ENCODE measurements at places on chromosomes 1 and 21.

- DNase-seq = no peak
Observed at GRCh38 chr1:56147034-56147433, 432.3 kb downstream of the PLPP3 start.

GRCh38 chr1:152970495-152970894 is at the start of gene SPRR4:
SPRR4 (plus strand) TSS chr1:152970648; CDS start chr1:152971891, 1,243 bp downstream.
- no peak for DNase-seq

DNA sequence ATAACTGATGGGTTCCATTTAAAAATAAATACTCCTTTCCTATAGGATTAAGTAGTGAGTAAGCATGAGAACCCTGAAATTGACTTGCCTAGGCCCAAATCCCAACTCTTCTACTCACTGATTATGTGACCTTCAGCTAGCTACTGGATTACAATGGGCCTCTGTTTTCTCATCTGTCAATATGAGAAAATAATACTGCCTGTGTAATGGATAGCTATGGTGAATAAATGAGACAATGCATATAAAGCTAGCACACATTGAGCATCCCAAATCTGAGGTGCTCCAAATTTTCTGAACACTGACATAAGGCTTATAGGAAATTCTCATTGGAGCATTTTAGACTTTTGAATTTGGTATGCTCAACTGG is 5.3 kb upstream of the LRRC8C start:
- DNase-seq = no peak

DNA sequence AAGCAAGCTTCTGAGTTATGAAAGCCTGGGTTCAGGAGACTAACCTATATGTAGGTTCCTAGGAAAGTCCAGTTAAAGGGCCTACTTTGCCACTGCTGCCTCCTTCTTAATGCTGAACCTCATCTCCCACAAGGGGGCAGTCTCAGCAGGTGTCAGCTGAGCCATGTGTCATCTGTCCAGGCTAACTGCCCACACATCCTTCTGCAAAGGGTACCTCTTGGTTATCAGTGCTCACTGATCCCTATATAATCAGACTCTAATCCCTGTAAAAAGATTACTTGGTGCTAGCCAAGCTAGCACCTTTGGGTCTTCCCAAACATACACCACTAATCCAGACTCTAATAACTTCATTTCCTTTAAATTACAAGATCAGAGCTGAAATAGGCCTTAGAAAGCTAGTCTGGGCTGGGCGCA is 9.0 kb downstream of the PRDX1 start:
- DNase-seq = no peak

- no peak for DNase-seq
Observed at GRCh38 chr1:109184687-109185086, 29.0 kb upstream of the SARS1 start.

GRCh38 chr1:243315893-243316292 is 60.1 kb downstream of the SDCCAG8 start:
- DNase-seq = no peak

- no peak for DNase-seq
Observed at GRCh38 chr1:240093120-240093961, 1.7 kb downstream of the FMN2 start.

- no peak for DNase-seq
Observed at GRCh38 chr1:17308593-17308992, 596 bp downstream of the PADI4 start.

GRCh38 chr1:93818570-93818959 is 60.4 kb downstream of the DNTTIP2 start:
- DNase-seq = no peak

DNA sequence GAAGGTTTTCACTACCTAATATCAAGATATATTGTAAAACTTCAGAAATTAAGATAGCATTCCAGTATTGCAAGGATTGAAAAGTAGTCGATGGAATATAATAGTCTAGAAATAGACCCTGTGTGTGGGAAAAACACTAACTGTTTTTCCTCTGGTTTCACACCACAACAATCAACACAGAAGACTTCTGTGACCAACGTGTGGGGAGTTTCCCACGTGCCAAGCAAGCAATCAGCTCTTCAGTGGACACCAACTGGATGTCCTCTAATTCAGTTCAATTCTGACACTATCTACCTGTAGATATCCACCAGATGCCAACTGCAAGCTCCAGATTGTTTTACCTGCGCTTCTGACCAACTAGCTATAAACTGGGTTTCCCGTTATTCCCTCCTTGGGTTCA is 12.1 kb downstream of the CD244 start:
- no peak for DNase-seq

GRCh38 chr1:169289016-169289415 is 78.6 kb downstream of the NME7 start:
- no peak for DNase-seq

DNA sequence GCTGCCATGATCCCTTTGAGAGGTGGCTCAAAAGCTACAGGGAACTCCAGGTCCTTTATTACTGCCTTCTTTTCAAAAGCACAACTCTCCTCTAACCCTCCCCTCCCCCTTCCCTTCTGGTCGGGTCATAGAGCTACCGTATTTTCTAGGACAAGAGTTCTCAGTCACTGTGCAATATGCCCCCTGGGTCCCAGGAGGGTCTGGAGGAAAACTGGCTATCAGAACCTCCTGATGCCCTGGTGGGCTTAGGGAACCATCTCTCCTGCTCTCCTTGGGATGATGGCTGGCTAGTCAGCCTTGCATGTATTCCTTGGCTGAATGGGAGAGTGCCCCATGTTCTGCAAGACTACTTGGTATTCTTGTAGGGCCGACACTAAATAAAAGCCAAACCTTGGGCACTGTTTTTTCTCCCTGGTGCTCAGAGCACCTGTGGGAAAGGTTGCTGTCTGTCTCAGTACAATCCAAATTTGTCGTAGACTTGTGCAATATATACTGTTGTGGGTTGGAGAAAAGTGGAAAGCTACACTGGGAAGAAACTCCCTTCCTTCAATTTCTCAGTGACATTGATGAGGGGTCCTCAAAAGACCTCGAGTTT is 3.1 kb downstream of the BTG2 start:
- no peak for DNase-seq

DNA sequence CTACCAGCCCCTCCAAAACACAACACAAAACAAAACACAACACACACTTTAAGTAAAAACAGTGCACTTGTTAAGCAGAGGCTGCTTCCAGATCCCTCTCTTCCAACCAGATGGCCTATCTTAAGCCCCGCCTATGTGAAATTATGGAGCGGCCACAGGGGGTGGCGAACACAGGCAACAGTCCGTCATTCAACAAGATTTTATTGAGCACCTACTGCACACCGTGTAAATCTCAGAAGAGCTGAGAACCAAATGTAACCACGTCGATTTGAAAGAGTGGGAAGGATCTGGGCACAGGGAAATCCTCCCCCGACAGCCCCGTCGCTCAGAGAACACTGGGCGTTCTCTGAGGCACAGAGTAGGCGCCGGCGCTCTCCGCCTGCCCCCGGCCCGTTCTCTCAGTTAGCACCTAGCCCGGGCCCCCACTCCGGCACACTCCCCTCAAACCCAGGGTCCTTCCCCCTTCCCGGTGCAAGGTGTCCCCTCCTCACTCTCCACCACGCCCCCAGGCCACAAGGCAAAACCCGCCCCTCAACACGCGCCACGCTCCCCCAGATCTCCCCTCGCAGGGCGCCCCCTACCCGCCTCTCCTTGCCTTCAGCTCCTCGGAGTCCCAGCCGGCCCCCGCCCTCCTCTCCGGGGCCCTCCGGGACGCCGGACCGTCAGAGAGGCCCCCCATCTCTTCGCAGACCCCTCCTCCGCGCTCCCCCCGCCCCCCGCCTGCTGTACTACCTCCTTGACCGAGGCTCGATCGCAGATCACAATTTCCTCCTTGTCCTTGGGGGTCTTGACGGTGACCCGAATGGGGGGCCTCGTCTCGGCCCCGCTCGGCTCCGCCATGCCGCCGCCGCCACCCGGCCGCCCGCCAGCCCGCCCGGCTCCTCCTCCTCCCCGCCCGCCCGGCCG is 483 bp downstream of the UBQLN4 start:
- DNase-seq = peak; percentile 53

DNA sequence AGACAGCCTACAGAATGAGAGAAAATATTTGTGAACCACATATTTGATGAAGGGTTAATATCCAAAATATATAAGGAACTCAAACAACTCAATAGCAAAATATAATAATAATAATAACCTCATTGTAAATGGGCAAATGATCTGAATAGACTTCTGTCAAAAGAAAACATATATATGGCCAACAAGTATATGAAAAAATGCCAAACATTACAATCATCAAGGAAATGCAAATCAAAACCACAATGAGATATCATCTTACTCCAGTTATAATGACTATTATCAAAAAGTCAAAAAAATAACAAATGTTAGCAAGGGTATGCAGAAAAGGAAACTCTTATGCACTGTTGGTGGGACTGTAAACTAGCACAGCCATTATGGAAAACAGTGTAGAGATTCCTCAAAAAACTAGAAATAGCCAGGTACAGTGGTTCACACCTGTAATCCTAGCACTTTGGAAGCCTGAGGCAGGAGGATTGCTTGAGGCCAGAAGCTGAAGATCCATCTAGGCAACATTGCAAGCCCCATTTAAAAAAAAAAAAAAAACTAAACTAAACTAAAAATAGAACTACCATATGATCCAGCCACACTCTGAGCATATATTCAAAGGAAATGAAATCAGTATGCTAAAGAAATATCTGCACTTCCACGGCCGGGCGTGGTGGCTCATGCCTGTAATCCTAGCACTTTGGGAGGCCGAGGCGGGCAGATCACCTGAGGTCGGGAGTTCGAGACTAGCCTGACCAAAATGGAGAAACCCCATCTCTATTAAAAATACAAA is 17.3 kb upstream of the TRIM67 start:
- no peak for DNase-seq

DNA sequence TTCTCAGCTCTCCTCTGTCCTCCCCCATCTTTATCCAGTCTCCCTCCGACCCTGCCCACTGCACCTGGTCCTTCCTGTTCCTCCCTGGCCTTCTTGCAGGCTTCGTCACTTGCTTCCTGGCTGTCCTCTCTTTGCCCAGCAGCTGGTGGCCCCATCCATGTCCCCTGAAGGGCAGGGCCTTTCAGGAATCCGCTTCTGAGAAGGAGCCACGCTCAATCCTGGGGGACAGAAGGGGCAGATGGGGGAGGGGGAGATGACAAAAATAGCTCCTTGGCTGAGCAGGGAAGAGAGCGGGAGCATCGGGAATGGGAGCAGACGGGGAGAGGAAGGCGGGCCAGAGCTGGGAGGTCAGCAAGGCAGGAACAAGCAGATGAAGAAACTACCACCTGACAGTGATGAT is 40.7 kb downstream of the SLC30A1 start:
- no peak for DNase-seq

DNA sequence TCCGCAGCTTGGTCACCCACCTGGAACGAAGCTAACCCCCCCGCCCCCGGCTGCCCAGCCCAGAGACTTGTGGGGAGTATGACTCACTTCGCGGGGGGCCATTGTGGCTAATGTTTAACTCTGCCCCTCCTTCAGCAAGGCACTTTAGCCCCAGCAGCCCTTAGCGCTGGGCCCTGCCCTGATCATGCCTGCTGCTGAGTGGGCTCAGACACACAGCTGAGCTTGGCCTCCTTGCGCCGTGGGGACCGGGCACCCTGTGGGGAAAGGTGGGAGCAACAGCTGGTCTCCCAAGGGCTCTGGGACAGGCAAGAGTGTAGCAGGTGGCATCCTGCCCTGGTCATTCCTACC is 6.3 kb upstream of the LAD1 start:
- no peak for DNase-seq

GRCh38 chr1:193104502-193104906 is 710 bp downstream of the GLRX2 start:
- DNase-seq = no peak

DNA sequence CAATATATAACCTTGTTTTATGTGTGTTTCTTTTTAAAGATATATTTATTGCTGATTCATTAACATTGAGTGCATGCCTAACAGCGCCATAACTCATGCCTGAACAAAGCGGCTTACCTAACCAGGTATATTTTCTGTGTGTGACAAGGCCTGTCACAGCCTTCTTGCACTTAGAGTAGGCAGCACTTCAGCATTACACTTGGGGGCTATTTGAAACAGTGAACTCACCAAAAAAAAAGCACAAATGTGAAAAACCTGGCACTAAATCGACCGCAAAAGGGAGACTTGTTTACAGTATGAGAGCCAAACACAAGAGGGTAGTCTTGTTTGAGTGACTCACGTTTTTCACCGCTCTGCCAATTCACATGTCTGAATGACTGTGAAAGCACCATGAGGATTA is 111.7 kb downstream of the DISP1 start:
- DNase-seq = peak; percentile 36

Measured in stromal cell of bone marrow (primary cell).